Fibroblast of mammary gland (primary cell): ENCODE measurements at places on chromosomes 2 and 18.

DNA sequence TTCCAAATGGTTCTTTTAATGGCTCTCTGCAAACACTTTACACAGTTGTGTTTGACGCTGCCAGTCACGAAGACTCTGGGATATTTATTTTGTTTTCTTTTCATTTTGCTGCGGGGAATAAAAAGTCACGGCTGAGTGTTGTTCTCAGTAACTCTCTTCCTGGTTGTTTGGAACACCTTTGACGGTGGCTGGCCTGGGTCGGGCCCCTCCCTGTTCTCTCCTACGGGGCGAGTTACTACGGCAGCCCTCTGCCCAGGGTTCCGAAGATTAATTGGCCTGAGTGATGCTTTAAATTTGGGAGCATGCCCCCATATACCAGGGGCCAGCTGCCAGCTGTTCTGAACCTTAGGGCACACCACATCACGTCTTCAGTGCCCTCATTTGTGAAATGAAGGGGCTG lies 84.7 kb downstream of the GATA6 start:
- no peak for DNase-seq

DNA sequence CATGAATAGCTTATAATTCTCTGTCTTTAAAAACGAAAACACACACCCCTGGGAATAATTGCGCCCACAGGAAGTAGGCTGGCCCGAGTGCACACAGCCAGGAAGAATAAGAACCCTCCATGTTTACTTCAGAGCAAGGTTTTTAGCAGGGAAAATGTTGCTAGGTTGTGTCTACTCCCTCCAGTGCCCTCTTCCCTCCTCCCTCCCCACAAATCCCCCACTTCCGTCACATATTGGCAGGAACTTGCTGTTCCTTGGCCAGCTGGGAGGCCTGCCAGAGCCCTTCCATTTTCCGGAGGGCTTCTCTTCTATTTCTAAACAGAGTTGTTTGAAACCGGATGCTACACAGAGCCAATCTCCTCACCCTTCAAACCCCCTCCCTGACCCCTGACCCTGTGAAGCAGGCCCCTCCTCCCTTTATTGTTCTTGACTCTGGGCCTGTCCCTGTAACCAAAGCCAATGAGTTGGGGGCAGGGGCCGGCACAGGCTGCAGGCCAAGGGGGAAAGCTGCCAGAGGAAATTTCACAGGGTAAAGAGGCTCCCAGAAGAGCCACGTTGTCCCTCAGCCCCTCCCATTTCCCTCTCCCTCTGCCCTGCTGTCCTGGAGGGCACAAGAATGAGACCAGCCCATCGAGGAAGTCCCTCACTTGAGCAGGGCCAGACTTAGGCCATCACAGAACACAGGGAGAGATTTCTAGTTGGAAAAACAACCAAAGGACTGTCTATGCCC lies 49.8 kb upstream of the LGALSL start:
- DNase-seq, result peak; percentile 88

DNA sequence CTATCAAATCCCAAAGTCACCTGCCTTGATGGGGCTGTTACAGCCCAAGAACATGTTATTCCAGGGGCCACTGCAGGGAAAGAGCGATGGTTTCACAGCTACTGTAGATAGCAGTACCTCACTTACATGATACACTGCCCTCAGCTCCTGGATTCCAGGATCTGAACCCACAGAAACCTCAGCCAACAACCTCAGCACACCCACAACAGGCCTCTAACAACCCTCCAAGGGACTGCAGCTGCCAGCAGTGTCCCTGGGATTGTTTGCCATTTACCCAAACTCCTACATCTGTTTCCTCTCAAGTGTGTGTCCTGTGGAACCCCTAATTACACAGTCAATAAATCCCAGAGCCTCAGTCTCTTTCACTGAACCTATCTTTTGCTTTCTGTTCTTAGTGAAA lies 28.2 kb downstream of the OSBPL1A start:
- DNase-seq, result no peak

DNA sequence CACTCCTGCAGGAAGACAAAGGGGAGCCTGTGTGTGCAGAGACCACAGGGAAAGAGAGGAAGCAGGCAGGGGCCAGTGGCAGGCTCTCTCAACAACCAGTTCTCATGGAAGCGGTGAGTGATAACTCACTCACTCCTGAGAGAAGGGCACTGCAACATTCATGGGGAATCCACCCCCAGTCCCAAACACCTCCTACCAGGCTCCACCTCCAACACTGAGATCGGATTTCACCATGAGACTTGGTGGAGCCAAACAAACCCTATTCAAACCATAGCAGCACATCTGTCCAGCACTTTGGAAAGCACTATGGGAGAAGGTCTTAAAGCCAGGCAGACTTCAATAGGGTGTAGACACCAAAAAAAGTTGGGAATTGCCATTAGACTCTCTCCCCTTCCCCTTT lies 345.7 kb upstream of the SPRED2 start:
- no peak for DNase-seq

DNA sequence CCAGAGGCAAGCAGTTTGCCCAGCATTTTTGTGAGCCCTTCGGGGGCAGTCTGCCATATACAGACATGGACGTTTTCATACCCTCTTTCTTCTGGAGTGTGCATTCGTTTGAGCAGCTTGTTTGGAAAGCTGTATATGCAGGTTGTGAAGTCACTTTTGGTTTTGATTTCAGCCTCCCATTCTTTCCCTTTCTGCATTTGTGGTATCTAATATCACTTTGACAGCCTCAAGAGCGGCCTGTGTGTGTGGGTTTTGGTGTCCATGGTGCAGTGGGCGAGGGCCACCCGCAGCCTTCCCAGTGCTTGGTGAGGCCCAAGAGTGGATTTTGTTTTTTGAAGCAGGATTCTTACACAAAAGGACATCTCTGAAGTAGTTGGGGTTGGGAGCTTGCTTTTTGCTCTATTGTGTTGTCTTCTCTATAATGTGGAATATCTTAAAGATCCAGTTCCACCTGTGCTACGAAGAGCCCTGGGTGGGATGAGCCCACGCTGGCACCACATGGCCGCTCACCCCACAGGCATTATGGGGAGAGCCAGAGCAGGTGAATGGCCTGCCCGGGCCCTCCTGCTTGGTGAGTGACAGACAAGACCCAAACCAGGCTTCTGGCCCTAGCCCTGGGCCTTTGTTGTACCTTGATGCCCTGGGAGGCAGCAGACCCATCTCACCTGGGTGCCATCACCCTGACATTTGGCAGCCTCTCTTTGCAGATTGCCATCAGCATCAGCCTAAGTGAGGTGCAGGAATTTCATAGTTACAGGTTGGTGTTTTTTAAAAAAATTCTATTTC lies 29.5 kb downstream of the INPP4A start:
- no peak for DNase-seq

DNA sequence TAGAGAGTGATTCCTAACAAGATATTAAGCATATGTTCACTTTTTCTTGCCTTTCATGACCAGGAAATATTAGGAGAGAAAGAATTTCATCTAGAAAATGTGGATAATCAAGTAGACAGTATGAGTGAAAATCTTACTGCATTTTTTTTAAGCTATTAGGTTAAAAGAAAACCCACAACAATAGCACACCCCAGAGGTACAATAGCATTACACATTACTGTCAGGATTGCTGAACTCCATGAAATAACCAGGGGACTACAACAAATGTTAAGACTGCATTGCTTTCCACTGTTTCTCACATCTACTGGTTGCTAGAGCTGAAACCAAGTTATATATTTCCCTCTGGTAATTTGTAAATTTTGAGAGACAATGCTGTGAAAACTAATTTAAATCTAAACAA lies 33.7 kb downstream of the KLF7 start:
- DNase-seq, result no peak

DNA sequence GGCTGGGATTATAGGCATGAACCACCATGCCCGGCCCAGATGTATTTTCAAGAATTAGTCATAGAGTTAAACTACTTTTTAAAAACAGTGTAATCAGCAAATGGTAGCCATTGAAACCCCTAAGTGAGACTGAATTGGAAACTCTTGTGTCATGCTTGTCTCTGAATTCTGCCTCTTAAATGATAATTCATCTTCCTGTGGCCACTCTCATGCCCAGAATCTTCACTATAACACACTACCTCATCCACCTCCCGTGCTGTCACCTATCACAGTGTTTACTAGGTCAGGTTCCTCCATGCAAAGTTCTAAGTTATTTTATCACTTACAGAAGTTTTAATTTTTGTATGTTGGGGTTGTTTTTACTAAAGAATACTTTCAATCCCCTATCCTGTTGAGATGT lies 197.5 kb downstream of the PHLPP1 start:
- DNase-seq, result no peak

DNA sequence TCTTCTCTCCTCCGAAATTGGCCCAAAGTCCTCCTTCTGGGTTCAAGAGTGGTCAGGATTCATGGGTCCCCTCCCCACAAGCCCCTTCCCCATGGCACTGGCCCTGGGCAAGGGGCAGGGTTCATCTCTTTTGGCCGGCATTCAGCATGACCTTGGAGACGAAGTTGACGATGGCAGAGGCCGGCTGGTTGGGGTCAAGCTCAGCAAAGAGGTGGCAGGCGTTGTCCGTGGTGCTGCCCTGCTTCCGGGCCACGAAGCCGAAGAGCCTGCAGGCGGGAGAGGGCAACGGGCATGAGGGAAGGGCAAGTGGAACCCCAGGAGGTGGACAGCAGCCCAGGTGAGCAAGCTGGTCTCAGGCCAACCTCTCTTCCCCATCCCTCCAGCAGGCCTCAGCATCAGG lies 198.5 kb downstream of the TNS1 start:
- no peak for DNase-seq
